CD4-positive, alpha-beta T cell treated with Interleukin-2 at 100 ng/mL for 4 hours (primary cell): ENCODE measurements at places on chromosomes 7 and 10.

DNA sequence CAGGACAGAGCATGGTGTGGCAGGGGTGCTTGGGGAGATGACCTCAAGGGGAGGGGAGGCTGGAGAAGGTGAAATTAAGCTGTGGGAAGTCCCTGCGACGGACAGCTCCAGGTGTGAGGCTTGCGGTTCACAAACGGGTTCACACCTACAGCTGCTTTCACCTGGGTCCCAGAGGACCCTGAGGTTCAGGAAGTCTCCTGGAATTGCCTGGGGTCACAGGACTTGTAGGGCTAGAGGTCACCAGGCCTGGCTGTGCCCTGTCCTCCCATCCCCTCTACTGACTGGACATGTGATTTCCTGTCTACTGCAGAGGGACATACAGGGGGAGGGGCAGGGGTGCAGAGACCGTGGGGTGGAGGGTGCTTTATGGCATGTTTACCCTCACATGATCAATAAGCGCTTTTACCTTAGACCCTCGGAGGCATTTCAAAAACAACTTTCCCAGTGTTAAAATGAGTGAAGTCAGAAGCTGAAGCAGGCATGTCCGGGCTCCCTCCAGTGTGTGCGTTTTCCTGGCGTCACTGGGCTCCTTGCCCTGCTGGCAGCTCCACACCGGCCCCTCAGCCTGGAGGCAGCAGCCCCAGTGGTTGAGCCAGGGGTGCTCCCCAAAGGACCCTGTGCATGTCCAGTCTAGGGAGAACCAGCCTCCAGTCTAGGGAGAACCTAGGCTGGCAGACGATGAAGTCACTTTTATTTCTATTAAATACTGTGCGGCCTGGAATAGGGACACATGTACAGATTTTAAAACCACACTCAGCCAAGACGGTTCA, 66.6 kb upstream of the IGFBP3 start:
- DNase-seq, result no peak

- DNase-seq, result no peak
These were observed 22.0 kb downstream of the PROSER2 start for GRCh38 chr10:11845113-11845512.

DNA sequence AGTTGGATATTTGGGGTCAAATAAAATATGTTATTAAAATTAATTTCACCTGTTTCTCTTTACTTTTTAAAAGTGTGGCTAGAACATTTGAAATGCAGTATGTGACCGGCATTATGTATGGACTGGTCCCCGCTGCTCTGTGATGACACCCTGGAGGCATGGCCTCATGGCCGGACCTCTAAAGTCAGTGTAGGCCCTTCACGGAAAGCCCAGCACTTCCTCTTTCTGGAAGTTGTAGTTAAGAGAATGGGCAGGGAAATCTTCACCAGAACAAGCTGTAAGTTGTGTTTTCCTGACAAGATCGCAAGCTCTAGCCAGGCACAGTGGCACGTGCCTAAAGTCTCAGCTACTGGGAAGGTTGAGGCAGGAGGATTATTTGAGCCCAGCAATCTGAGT, 38.3 kb upstream of the SRGN start:
- DNase-seq, result no peak

DNA sequence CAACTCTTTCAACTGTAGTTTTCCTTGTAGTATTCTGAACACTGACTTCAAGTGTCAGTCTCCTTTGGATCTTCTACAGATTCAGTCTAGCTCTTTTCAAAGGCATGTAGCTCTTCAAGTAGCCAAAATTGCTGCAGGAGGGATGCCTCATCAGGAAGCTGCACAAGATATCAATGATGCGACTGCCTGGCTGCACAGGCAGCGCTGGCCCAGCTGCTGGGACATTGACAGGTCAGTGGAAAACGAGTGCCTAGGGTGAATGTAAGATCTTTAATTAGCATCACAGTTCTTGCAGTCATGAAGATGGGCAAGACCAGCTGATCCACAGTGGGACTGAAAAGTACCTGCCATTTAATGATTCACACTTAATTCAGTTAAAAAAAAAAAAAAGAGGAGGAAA, 167.6 kb downstream of the ANK3 start:
- no peak for DNase-seq

- no peak for DNase-seq
These were observed 1.4 kb downstream of the STK32C start for GRCh38 chr10:132306343-132306685.

- DNase-seq, result no peak
These were observed 24.8 kb downstream of the LEP start for GRCh38 chr7:128265906-128266300.

DNA sequence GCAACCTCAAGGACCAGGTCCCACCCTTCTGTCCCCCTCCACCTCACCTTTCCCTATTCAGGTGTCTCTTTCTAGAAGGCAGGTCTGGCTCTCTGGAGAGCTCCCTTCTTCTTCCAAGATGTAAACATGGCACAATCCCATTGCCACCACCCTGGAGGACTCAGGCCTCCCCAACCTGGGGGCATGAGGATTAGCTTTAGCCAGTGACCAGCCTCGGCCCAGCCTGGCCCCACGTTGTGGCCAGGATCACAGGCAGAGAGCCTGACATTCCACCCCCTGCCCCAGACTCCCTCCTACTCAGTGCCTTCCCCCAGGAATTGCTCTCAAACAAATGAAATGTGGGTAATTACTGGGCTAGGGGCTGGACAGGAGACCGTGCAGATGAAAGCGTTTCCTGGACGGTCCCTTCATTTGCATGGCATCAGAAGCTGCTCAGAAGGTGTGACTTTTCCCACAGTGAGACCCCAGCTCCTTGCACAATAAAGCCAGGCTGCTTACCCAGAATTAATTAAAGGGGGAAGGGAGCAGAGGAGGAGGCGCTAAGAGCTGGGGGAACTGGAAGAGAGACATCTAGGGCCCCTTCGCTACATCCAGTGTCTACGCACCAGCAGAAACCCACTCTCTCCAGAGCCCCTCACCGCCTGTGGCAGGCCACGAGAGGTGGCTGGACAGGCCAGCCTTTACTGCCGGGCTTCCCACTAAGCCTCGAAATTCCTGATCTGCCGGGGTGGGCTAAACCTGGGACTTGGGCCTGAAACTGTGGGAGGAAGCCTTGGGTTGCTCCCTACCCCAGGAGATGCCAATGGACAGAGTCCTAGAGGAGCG, 7.7 kb downstream of the FGF8 start:
- no peak for DNase-seq

GRCh38 chr7:93897680-93898079, 7.1 kb upstream of the TFPI2 start:
- DNase-seq, result no peak

DNA sequence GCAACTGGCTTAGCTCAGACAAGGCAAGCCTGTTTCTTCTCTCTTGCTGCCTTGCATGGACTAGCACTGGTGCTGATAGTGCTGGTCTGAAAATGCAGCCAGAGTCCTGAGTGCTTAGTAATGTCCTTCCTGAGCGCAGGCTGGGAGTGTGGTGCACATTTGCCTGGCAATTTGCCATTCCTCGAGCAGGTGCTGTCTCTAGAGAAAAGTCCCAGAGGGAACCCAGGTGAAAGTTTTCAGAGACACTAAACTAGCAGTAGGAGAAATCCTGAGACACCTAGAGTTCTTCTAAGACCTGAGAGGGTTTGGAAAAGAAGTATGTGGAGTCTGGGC, 1.9 kb downstream of the SFTPD start:
- no peak for DNase-seq

GRCh38 chr7:91462316-91462715, 198.1 kb downstream of the FZD1 start:
- no peak for DNase-seq

DNA sequence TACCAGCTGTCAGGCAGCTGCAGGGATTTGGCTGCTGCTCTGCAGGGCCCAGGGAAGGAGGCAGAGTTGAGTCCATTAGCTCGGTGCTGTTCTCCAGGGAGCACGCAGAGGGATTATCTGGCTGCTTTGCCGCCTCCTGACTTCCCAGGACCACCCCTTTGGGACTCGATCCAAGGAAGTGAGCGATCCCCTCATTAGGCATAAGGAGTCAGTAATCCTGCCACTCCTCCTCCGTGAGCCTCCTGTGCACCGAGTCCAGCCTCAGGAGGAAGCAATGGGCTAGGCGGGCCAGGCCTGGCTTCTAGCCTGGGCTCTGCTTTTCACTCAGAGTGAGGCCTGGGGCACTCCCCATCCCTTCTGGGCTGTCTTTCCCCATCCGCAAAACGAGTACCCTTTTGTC, 417.9 kb downstream of the RPS24 start:
- DNase-seq, result no peak

DNA sequence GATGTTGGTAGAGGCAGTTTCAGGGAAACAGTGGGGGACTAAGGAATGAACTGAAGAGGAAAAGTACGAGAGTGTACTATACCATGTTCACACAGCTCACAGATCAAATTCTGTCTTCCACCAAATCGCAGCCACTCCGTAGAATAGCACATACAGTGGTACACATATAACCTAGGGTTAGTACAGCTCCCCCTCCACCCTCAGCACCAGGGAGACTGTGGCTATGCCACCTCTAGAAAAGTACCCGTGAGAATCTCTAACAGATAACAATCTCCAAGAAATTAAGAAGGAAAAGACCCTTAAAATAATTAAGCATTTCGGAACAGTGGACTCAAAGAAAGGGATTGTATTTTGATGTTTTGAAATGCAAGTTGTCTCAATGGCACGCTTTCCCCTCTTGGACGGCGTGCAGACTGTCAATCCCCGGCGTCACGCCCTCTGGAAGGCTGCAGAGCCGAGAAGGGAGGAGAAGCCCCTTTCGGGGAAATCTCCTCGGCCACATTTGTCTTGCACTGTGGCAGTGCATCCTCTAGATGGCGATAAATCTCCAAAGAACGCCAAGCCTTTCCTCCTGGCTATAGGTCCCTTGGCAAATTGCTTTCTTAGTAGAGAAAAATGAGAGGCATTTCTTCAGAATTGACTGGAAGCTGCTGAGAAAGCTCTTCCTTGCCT, 345.0 kb downstream of the REEP3 start:
- peak; percentile 43 for DNase-seq

- DNase-seq, result peak; percentile 98
These were observed 35.6 kb upstream of the SPDYE3 start for GRCh38 chr7:100271716-100272537.

GRCh38 chr10:9291081-9291480, 1236.6 kb downstream of the GATA3 start:
- DNase-seq, result no peak

- no peak for DNase-seq
These were observed 93.2 kb upstream of the KIF5B start for GRCh38 chr10:32149252-32149955.

DNA sequence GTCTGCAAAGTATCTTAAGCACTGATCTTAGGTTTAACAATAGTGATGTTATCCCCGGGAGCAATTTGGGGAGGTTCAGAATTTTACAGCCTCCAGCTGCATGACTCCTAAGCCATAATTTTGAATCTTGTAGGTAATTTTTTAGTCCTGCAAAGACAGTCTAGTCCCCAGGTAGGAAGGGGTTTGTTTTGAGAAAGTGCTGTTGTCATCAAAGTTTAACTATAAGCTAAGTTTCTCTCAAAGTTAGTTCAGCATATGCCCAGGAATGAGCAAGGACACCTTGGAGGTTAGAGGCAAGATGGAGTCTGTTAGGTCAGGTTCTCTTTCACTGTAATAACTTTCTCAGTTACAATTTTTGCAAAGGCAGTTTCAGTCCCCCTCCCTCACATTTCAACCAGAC, 79.0 kb upstream of the LRGUK start:
- no peak for DNase-seq

DNA sequence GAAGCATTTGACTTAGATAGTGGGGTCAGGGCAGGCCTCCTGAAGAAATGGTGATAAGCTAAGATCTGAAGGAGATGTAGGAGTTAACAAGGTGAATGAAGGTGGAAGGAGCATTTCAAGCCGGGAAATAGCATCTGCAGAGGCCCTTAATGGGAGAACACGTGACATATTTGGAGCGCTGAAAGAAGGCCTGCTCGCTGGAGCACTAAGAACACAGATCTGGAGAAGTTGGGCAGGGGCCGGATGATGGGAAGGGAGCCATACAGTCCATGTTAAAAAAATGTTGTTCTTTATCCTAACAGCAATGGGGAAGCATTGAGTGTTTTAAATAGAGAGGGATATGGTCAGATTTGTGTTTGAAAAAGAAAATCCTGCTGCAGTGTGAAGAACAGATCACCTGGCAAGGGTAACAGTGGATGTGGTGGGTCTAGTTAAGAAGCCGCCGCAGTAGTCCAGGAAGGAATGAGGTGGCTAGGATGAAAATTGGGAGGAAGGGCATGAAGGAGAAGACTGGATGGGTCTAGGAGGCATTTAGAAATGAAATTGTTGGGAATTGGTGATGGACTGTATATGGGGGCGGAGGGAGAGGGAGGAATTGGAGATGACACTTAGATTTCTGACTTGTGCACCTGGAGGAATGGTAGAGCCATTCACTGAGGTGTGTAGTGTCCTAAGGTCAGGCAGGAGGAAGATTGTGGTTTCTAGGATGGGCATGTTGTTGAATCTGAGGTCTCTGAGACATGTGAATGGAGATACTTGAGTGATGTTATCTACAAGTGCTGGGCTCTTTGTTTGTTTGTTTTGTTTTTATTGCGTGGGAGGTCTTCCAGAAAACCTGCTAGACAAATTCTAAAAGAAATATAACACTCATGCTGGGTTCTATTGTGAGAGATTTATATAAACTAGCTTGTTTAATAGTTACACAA, 58.4 kb downstream of the MET start:
- no peak for DNase-seq

DNA sequence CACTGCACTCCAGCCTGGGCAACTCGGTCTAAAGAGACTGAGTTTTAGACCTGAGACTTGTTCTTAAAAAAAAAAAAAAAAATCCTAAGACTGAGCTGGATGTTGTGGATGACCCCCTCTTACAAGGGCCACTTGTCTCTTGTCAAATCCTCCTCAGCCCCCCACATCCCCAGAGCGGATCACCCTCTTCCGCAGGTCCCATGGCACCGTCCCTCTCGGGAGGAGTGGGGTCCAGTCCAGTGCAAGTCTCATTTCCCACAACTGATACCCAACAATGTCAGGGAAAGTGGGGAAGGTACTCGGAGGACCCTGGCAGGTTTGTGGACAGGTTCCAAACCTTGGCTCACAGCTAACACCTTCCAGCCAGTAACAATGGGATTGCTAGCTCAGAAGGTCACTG, 100.3 kb downstream of the ELFN1 start:
- DNase-seq, result no peak

GRCh38 chr7:17168416-17168815, 130.0 kb upstream of the AHR start:
- no peak for DNase-seq

GRCh38 chr7:133428876-133429275, 176.0 kb downstream of the EXOC4 start:
- no peak for DNase-seq

GRCh38 chr7:21948887-21949540, 3.3 kb upstream of the CDCA7L start:
- no peak for DNase-seq

- DNase-seq, result no peak
These were observed 46.5 kb downstream of the DLD start for GRCh38 chr7:107937531-107937930.

DNA sequence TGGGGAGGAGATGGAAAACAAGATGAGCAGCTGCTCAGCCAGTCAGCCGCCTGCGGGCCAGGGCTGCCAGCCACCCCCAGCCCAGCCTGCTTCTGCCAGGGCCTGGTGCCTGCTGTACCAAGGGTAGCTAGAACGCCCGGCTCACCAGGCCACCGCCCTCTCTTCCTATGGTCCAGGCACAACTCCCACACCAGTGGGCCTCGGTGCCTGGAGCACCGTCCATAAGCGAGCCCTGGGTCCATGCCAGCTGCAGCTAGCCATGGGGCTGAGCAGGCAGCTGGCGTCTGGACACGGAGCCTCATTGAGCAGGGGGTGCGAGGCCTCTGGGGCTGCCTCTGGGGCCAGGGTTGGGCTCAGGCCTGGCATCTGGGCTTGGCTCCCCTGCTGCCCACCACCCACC, 8.5 kb upstream of the RABGEF1 start:
- DNase-seq, result no peak
